ENCODE measurements at places on chromosomes 1 and 21. TPM values are rescaled to one million over a fixed set of nuclear protein-coding genes. Genes with fewer than 3 reads are reported as not detected.

The FOXO6 gene
- total RNA-seq = not detected

The ADAR gene
- total RNA-seq = 137 TPM

The WNT3A gene
- not detected for total RNA-seq

The CFAP141 gene
- total RNA-seq = not detected

GRCh38 chr1:29120367-29120766, 3.3 kb downstream of the TMEM200B start:
- peak; percentile 72 for DNase-seq

- DNase-seq = no peak
Observed at GRCh38 chr1:229139331-229140118, 131.4 kb upstream of the RAB4A start.

- no peak for DNase-seq
Observed at GRCh38 chr1:109659997-109660690, 4.2 kb downstream of the GSTM4 start.

GRCh38 chr1:47388891-47389238, 27.2 kb upstream of the FOXE3 start:
- no peak for DNase-seq

- peak; percentile 90 for DNase-seq
Observed at GRCh38 chr1:178938959-178939317, 68.1 kb upstream of the ANGPTL1 start.

DNA sequence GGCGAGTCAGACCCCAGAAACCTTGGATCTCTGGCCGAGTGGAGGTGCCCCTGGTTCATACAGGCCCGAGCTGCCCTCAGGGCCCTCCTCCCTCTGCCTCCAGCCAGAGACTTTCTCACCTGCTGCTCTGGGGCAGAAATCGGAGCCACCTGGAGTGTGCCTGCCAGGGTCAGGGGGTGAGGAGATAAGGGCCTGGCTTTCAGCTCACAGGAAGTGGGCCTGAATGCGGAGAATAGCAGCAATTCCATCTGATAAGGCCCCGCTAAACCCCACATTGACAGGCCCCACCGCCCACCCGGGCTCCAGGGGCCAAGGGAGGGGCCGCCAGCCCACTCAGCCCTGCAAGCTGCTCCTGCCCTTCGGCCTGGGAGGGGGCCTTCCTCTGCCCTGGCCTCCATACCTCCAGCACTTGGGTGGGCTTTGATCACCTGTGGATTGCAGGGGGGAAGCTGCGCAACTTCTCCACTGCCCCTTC, 123.7 kb upstream of the ARHGEF16 start:
- no peak for DNase-seq

DNA sequence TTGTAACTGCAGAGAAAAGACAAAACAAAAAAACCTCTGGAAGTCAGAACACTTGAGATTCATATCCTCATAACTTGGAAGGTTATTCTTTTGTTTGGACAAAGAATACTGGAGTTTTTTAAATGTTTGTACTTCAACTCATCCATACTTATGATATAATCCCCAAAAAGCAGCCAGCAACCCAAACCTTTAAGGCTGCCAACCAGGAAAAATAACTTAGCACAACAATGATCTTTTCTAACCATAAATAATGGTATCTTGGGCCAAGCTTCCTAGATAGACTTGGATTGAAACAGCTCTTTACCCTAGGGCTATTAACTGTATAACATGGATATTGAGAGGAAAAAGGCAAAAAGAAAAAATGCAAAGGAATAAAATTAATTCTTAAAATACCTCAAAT, 335.1 kb downstream of the LTN1 start:
- DNase-seq = no peak
